ELF-1 (cell line): ENCODE measurements at places on chromosomes 6 and 20.

- peak; percentile 90 for DNase-seq
Observed at GRCh38 chr6:168666699-168667427, 225.9 kb downstream of the SMOC2 start.

- no peak for DNase-seq
Observed at GRCh38 chr6:42374018-42374669, 77.6 kb downstream of the TRERF1 start.

- DNase-seq = no peak
Observed at GRCh38 chr20:45067087-45067486, 33.8 kb downstream of the KCNS1 start.

DNA sequence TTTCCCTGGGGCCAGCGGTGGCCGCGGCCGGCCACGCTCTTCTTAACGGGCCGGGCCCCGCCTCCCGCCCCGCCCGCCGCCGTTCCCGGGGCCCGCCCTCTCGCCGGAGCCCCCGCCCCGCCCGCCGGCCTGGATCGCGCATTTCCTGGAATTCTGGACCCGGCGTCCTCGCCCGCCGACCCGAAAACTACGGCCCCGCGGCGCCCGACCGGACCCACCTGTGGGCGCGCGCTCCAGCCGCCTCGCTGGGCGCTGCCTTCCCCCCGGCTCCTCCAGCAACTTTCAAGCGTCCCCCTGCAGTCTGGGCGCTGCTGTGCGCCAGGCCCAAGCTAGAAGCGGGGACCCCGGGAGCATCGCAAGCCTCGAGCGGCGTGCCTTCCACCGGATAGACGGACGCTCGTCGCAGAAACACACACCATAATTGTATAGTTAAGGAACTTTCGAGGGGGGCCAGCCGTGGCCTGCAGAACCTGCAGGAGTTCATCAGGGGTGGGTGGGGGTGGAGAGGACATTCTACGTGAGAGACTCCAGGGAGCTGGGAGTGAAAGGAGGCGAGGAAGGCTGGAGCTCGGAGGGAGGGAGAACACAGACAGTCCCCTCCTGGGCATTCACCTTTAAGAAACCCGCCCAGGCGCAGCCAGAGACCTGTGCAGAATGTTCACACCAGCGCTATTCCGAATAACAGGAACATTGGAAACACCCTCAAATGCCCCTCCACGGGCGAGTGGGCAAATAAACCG, at the start of gene ADA:
Gene ADA (minus strand): TSS at position 16 of the 740 bp plus-strand sequence. CDS start 92 bp downstream, outside the sequence.
- DNase-seq = peak; percentile 57

DNA sequence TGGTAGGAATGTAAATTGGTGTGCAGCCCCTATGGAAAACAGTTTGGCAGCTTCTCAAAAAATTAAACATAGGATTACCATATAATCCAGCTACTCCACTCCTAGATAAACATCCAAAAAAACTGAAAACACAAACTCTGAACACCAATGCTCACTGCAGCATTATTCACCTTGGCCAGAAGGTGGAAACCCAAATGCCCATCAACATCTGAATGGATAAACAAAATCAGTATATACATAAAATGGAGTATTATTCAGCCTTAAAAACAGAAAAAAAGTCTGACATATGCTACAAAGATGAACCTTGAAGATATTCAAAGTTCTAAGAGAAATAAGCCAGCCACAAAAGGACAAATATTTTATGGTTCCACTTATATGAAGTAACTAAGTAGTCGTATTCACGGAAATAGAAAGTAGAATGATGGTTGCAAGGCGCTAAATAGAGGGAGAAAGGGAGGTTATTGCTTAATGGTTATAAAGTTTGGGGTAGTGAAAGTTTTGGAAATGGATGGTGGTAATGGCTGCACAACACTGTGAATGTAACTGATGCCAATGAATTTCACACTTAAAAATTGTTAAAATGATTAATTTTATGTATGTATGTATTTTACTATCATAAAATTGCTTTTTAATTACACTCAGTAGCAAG, 4.0 kb downstream of the PHF10 start:
- no peak for DNase-seq

GRCh38 chr20:37534401-37535157, 6.9 kb upstream of the BLCAP start:
- peak; percentile 75 for DNase-seq

DNA sequence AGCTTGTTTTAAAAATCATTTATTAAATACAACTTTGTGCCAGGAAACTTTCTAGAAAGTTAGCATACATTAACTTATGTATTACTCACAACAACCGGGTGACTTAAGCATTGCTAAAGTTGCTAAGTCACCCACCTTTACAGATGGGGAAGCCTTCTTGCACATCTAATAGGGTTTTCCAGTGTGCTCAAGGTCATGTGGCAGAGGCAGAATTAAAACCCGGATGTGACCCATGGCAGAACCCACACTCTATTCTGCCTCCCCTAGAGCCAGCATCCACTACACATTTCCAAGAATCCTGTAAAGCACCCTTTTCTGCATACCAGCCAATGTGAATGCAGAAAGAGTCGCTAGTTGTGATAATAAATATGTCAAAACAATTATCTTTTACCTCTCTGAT, 13.4 kb downstream of the LINC00237 start:
- no peak for DNase-seq

DNA sequence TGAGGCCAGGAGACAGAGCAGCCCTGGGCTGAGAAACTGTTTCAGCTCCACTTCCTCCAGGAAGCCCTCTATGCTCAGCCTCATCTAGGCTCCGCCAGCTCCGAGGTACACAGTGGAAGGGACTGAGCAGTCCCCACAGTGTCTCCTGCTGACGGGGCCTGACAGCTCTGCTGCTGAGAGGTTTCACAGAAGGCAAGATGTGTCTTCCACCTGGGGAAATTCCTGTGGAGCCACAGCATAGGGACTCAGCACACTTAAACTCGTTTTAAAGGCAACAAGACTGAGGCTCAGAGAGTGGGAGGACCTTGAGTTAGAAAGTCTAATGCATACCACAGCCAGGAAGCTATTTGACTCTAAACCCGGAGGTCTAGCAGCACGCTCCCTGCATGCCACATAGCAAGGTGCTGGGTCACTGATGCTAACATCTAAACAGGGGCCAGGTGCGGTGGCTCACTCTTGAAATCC, 6.8 kb downstream of the ADA start:
- no peak for DNase-seq

DNA sequence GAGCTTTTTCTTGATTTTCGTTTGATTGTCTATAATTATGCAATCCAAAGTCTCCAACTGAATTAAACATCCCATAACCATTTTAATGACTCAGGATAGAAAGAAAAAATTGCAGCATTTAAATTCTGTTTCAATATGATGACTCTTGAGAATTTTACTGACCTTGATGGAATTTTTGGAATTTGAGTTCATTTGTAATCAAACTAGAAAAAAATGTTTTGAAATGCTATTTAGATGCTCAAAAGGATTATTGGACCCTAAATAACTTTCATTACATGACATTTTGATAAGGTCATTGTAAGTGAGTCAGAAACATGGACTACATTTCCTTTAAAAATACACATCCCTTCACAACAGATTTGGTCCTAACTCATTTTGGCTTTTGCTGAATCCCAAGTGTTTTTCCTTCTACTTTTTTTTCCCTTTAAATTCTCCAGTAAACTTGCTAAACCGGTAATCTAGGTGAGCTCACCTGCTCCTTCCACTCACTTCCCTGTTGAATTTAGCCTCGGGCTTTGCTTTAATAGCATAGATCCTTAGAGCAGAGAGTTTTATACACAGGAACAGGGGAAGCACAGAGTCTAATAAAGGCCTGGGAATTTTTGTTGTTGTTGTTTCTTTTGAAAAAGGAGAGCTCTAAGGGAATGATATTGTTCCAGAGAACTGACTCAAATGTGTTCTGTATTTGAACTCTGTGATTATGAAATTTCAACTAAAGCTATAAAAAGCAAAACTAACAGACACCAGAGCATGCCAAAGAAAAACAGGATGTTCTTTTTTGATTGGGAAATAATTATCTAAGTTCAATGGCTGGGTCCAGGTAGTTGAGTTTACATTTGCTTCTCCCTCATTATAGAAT, 1088.2 kb upstream of the CITED2 start:
- DNase-seq = peak; percentile 51

GRCh38 chr6:170006071-170006899, 254.9 kb downstream of the ERMARD start:
- DNase-seq = no peak

GRCh38 chr20:44435630-44436335, 39.9 kb upstream of the TTPAL start:
- DNase-seq = no peak
